ENCODE measurements at places on chromosomes 3 and 15.

DNA sequence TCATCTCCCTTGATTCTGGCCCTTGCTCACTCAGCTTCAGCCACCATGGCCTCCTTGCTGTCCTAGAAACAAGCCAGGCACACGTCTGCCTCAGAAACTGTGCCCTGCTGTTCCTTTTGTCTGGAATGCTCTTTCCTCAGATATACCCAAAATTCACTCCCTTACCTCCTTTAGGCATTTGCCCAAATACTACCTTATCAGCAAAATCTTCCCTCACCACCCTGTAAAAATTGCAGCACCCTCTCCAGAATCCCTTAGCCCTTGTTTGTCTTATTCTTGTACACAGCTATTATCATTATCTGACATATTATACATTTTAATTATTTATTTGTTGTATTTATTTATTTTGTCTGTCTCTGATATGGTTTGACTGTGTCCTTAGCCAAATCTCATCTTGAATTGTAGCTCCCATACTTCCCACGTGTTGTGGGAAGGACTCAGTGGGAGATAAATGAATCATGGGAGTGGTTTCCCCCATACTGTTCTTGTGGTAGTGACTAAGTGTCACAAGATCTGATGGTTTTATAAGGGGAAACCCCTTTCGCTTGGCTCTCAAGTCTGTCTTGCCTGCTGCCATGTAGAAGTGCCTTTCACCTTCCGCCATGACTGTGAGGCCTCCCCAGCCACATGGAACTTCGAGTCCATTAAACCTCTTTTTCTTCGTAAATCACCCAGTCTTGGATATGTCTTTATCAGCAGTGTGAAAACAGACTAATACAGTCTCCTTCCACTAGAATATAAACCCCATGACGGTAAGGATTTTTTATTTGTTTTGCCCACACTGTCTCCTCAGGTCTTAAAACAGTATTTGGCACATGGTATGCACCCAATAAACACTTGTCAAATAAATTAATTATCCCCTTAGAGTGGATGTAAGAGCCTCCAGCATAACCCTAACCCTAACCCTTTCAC is 60.0 kb upstream of the STT3B start:
- no peak for DNase-seq

DNA sequence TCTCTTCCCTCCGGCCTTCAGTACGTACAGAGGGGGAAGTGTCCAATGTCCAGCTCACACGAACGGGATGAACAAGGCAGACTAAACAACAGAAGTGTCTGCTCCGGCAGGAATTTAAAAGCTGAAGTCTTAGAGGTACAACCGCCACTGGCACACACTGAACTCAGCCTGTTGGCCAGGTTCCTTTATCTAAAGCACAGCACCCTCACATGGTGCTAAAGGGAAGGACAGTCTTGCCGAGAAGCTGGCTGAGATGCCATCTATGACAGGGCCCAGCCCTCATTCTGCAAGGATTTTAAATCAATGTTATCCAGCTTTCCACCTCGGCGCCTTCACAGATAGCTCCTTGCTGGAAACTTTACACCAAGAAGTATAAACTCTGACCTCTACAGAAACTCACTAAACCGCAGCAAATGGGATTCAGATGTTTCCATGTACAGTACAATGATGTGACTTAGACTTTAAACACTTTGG is 2.8 kb downstream of the ADAMTS17 start:
- DNase-seq, result peak; percentile 46

GRCh38 chr3:82080792-82081191 is 319.3 kb upstream of the GBE1 start:
- no peak for DNase-seq

DNA sequence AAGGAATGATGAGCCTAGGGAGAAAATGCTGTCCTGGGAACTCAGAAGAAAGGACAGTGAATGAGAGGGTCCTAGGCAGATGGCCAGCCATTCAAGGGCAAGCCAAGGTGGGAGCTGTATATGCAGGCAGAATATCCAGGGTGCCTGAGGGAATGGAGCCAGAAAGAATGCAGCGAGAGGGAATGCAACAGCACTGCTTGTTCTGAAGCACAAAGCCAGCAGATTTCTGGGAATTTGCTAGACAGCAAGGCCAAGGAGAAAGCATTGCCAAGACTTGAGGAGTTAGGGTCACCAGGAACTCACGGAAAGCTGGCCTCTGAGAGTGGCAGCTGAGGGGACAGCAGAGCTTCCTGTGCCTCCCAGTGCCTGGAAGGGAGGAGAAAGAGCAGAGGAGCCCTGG is 200.6 kb downstream of the MYRIP start:
- no peak for DNase-seq

DNA sequence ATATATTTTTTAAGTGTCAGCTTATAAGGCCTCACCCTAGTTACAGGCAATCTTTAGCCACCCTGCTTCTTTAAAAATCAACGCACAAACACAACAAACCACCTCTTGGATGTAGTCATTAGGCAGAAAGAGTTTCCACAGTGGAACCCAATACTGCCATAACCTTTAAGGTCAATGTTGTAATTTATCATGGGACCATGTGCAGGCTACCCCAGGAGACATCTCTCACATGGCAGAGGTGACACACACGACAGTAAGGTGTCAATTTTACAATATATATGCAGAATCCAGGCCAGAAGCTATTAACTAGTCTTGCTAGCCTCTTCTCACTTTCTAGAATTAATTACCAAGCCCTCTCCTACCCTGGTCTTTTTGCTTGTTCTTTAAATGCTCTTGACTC is 336.5 kb downstream of the MAGI1 start:
- DNase-seq, result no peak

- no peak for DNase-seq
Observed at GRCh38 chr3:34015204-34016142, 217.0 kb downstream of the PDCD6IP start.

DNA sequence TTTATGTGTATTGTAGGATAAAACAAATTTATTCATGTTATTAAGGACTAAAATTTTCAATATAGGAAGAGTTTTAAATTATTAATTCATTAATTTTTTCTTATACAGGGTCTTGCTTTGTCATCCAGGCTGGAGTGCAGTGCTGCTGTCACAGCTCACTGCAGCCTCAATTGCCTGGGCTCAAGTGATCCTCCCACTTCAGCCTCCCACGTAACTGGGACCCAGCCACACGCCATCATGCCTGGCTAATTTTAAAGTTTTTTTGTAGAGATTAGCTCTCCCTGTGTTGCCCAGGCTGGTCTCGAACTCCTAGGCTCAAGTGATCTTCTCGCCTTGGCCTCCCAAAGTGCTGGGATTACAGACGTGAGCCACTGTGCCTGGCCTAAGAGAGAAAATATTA is 14.7 kb downstream of the CCNB2 start:
- no peak for DNase-seq

DNA sequence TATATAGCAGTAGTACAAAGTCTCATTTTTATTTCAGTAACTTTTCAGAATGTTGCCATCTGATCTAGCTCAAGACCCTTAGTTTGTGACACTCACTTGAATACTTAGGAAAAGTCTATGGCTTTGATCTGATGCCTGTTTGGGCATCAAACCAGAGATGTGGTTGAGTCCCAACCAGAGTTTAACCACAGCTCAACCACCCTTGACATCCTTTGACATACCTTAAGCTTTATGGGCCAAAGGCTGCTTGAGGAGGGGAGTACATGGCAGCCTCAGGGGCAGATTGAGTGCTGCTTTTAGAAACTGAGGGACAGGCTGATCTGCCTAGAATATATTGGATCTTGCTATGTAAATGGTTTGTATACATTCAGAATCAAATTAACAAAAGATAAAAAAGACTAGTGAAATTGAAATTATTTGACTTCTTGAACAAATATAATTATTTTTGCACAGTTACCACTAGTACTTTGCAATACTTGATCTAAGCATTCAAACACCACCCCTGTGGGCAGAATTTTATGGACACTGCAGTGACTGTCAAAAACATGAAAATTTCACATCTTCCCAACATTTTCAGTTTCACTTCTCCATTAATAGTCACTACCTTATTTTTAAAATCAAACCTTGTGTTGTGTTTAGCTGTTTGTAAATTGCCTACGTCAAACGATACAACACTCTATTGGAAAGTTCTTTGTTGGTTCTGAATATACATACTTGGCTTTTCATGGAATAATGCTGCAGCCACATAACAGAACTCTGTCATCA is 199.8 kb downstream of the UBE2E2 start:
- no peak for DNase-seq

DNA sequence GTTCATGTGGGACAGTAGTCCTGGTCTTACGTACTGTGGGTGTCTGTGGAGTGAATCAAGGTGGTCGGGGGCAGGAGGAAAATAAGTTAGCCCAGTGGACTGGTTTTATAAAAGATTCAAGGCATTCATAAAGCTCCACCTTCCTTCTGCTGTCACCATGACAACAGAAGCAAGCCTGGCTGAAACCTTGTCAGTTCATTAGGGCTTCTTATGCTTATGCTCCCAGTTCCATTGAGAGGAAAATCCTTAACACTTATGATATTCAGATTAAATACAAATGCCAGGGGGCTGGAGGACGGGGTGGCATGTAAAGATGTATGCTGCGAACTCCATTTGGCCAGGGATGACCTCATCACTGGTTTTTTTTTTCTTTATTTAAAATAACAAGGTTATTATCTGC is 283.1 kb upstream of the ATP10A start:
- DNase-seq, result no peak

DNA sequence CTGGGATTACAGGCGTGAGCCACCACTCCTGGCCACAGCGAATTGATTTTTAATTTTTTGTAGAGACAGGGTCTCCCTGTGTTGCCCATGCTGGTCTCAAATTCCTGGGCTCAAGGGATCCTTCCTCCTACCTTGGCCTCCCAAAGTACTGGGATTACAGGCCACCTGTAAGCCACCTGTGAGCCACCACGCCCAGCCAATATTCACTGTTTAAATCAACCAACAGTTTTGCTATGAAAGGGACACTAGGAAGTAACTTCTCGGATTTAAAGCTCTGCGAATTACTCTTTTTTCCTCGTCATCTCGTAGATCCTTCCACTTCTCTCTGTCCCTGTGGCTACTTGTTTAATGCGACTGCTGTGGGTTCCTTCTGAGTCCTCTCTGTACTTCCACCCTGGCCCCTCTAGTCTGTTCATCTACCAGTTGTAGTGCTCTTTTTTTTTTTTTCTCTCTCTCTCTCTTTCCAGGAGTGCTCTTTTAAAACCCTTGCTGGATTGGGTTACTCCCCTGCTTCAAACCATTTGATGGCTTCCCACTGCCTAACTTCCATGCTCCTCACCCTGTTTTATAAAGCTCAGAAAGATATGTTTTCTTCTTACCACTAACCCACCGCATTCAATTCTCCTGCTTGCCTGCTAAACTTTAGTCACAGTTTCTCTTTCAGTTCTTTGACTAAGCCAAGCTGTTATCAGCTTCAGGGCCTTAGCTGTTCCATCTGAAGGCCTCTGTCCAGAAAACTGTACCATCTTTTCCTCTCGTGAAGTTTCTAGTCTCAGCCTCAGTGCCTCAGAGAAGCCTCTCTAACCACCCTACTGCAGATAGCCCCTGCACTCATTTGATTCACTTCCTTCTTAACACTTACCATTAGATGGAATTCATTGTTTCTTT is 12.4 kb downstream of the RTF1 start:
- DNase-seq, result no peak

- no peak for DNase-seq
Observed at GRCh38 chr3:133460809-133461208, 61.0 kb downstream of the BFSP2 start.

DNA sequence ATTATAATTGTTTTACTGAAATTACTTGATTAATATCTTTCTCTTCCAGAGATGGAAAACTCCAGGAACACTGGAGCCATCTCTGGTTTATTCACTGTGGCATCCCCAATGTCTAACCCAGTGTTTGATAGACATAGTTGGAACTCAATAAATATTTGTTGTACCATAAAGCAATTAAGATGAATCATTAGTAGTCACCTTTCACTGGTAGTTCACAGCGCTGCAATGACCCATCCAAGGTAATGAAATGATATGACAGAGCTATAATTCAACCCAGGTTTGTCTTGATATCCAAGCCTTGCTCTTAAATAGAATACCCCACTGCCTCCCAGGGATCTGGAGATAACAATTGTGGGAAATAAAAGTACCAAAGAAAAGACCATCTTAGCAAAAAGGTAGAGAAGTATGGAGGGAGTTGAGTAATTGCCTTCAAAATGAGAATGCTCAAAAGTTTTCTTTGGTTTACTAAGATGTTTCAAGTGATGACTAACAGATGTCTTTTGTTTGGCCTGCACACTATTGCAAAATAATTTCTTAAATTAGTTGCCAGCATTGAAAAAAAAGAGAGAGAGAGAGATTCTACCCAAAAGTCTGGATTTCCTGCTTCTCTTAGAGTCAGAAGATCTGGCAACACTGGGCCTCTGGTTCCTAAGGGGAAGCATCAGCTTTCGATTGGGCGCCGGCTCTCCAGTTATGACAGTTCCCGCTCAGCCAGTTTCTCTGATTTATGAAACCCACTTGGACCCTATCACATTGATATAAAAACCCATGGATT is 348.5 kb downstream of the ERC2 start:
- peak; percentile 77 for DNase-seq

- DNase-seq, result no peak
Observed at GRCh38 chr3:122972141-122972540, 55.4 kb downstream of the SEMA5B start.

DNA sequence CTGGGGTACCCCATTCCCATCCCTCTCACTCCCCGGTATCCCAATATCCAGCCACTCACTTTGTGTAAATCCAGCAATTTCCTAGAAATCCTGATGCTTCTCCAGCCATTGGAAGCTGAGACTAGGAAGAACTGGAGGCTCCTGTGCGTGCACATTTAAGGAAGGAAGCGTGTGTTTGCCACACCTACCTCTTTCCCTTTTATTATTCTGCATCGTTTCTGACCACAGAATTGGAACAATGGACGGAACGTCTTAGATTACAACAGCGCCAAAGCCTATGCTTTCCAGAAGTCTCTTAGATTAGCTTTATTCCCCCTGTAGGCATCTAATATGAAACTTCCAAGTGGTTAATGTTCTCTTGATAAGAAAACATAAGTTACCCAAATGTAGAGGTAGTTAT is 234.8 kb upstream of the TRIM42 start:
- no peak for DNase-seq

DNA sequence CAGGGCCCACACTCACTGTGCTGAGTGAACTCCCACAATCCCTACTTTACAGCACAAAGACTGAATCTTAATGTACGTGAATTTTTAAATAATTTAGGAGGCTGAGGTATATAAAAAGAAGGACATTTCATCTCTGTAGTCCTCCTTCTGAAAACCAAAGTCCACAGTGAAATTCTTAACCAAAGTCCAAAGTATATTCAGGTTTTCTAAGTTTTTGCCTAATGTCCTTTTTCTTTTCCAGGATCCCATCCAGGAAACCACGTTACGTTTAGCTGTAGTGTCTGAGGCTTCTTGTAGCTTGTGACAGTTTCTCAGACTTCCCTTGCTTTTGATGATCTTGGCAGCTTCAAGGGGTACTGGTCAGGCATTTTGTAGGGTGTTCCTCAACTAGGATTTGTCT is 44.5 kb downstream of the SCAP start:
- no peak for DNase-seq

GRCh38 chr15:74626752-74627692 is 11.4 kb downstream of the CLK3 start:
- no peak for DNase-seq

GRCh38 chr3:32888739-32889138 is 62.7 kb upstream of the CCR4 start:
- no peak for DNase-seq

GRCh38 chr15:85941186-85941855 is 138.3 kb upstream of the AGBL1 start:
- no peak for DNase-seq
